ENCODE measurements at places on chromosomes 11 and 22.
A peak's percentile ranks its signal among the peaks of the same experiment; 100 is the strongest.

DNA sequence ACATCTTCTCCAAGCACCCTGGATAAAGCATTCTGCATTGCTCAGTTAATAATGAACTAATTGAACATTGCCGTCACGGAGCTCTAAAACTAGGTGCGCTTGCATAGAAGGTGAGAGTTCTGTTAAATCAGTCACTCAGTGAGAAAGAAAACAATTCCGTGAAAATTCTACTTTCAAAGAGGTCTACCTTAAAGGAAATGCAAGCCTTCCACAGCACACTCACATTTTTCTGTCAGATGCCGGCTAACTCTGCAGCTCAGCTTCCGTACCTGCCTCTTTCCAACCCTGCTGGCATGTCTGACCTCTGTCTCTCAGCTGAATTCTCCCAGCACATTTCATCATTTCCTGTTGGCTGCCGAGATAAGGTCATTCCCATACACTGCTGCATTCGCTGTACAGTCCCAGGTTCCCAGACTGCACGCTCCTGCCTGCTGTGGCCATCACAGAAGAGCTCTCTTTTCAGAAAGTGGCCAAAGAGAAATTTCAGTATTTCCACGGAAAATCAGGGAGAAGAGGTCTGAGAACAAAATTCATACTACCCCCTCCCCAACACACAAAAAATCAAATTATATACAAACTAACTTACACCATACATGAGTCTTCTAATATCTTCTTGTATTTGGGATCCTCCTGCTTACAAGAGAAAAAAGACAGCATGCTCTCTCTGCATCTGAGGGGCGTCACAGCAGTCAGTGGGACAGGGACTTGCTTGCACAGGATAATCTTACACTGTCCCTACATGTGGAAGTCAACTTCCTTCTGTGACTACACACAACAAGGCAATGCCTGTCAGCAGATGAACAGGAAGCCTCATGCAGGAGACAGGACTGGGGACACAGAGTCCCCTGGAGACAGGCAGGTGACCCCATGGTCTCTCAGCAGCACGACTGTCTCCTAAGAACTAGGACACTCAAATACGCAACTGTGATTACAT, 55.1 kb downstream of the PACSIN2 start:
- DNase-seq: no peak

- no peak for DNase-seq
Measured at GRCh38 chr11:109196016-109196415, 226.0 kb upstream of the C11orf87 start.

GRCh38 chr22:40624770-40625169, 11.7 kb downstream of the MRTFA start:
- no peak for DNase-seq

DNA sequence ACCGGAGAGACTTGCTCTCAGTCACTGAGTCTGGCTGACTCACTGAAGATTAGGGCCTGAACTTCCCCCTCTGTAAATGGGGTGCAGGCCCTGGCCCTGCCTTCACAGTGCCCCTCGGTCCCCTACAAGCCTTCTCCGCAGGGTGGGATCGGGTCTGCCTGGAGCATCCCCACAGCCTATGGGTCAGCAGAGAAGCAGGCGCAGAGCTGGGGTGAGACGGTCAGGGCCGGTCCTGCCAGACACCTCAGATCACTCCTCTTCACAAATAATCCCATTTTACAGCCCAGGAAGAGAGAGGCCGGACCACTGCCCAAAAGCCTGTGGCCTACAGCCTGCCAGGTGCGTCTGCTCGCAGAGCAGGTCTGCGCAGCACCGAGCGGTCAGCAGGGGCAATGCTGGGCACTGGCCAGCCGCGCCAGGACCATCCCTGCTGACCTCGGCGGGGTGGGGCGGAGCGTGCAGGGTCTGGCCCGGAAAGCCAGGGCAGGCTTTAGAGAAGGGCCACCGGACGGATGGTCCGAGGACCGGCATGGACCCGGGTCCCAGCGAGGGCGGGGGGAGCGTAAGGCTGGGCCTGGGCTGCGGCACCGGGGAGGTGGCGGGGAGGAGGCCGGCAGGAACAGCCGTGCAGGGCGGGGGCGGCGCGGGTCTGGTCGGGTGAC, 522 bp upstream of the SEPTIN5 start:
- DNase-seq: no peak

DNA sequence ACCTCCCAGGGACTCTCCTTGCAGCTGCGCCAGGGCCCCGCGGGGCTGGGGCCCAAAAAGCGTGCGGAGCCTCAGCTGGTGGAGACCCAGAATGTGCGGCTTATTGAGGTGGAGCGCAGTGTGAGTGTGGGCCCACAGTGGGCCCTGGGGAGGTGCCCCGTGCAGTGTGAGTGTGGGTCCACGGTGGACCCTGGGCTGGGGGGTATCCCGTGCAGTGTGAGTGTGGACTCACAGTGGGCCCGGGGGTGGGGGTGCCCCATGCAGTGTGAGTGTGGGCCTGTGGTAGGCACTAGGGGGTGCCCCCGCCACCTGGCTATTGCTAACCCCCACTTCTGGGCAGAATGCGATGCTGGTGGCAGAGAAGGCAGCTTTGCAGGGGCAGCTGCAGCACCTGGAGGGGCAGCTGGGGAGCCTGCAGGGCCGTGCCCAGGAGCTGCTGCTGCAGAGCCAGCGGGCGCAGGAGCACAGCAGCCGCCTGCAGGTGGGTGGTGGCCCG, 7.8 kb upstream of the RPS6KA4 start:
- DNase-seq: no peak

DNA sequence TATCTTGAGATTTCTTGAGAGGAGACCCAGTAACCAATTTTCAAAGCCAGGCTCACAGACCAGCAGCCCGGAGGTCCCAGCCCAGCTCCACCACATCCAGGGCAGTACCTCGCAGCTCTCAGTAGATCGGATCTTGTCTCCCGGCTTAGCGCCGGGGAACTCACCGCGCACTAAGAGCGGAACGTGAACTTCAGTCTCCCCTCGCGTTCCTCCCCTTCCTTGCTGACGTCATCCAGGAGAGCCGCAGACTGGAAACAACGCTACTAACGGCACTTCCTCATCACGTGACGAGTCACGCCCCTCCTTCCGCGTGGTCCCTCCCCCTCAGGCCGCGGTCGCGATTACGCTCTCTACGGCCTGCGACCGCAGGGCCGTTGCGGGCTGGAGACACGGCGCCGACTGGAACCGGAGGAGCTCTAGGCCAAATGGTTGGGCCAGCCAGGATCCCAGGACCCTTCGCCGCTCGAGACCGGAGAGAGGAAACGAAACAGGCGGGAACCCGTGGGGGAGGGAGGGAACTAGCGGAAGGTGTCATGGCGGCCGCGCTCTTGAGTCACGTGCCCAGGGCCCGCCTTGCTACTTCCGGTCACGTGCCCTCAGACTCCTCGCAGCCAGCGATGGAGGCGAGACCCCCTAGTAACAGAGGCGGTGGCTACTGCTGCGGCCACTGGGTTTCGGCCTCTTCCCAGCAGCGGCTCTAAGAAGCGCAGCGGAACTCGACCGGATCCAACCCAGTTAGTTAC, at the start of the genes GTF2H1 and HPS5:
TSS of gene GTF2H1 (plus strand) at position 599 of the 743 bp plus-strand sequence. CDS start 10,508 bp downstream, outside the sequence.
TSS of gene HPS5 (minus strand) at position 172 of the 743 bp plus-strand sequence. CDS start 4,282 bp downstream, outside the sequence.
- peak; percentile 99 for DNase-seq

DNA sequence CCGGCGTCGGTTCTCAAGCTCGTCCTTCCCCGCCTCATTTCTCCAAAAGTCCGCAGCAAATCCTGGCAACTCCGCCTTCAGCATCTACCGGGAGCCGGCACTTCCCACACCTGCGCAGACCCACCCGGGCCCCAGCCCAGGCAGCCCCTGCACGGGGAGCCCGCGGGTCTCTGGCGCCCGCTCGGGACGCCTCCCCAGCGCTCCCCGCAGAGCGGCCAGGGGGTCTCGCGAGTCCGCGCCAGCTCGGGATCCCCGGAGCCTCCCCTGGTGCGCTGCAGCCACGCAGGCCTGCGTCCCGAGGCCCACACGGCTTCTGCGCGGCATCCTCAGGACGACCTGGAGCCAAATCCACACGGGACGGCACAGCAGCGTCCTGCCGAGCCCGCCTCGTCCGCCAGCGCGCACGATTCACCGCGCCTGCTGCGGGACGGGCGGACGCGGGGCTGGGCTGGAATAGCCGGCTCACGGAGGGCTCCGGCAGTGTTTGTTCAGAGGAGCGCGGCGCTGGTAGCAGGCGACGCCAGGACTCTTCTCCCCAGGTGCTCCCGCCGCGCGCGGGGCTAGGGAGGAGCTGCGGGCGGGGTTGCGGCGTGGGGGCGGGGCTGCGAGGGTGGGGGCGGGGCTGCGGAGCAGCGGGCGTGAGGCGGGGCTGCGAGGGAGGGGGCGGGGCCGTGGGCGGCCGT, 816 bp upstream of the PHRF1 start:
- DNase-seq: peak; percentile 59

DNA sequence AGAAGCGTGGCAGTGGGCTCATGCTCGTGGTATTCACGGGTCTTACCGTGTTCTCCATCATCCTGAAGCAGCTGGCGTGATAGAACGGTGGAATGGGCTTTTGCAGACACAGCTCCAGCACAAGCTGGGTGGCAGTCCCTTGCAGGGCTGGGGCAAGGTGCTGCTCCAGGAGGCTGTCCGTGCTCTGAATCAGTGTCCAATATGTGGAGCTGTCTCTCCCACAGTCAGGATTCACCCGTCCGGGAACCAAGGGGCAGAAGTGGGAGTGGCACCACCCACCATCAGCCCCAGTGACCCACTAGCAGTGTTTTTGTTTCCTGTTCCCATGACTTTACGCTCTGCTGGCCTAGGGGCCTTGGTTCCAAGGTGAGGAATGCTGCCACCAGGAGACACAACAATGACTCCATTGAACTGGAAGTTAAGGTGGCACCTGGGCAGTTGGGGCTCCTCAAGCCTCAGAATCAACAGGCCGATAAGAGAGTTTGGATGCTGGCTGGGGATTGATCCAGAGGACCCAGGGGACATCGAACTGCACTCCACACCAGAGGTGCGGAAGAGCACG, 16.9 kb upstream of the CD81 start:
- DNase-seq: no peak

- DNase-seq: no peak
Measured at GRCh38 chr22:40485813-40486667, 115.6 kb downstream of the SGSM3 start.

GRCh38 chr22:41925783-41926460, 684 bp downstream of the TNFRSF13C start:
- peak; percentile 73 for DNase-seq

- DNase-seq: no peak
Measured at GRCh38 chr11:21461701-21462100, 731.2 kb upstream of the ANO5 start.

GRCh38 chr11:2653930-2654739, 45.7 kb downstream of the KCNQ1OT1 start:
- no peak for DNase-seq

DNA sequence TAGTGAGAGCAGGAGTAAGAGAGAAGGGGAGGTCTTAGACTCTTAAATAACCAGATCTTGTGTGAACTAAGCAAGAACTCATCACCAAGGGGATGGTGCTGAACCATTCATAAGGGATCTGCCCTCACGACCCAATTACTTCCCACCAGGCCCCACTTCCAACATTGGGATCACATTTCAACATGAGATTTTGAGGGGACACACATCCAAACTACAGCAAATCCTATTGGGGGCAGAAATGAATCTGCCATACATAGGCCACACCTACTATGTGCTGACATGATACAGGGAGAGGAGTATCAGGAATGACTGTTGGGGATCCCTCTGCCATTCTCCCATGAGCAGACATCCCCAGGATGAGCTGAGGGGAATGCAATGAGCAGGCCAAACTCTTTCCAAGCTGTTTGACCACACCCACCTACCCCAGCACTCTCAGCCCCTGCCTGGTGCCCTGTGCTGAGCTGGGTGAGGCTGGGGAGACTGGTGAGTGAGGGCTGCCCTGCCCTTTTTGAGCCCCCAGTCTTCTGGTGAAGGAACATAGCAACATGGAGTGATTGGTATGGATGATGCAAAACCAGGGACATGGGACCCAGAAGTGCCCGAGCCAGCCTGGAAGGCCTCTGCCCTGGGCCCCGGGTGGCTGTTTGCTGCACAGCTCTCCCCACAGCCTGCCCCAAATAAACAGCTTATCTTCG, 1.2 kb upstream of the GTSE1 start:
- no peak for DNase-seq
